ENCODE measurements at places on chromosomes 6 and 20.

DNA sequence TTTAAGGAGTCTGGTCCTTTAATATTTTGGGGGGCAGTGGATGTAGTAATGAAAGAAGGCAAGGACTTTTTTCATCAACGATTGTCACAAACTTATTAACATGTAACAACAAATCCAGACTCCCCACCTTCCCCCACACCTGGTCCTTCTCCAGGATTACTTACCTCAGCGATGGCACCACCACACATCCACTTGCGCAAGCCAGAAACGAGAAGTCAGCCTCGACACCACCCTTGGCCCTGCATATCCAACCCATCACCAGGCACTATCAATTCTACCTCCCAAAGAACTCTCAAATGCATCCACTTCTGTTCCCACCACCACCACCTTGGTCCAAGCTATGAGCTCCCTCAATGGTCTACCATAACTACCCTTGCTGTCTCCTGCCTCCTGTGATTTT is 6.6 kb downstream of the EZR start:
- H3K36me3 ChIP-seq: peaks cover 10% of the 10 kb centered on the region
- no peak for DNase-seq
- H3K27me3 ChIP-seq: no peaks in the 10 kb centered on the region

GRCh38 chr6:137666202-137666774 is 172.1 kb upstream of the OLIG3 start:
- H3K4me1 ChIP-seq: no peaks in the 10 kb centered on the region
- H3K27me3 ChIP-seq: no peaks in the 10 kb centered on the region
- H3K36me3 ChIP-seq: no peaks in the 10 kb centered on the region
- DNase-seq: no peak

DNA sequence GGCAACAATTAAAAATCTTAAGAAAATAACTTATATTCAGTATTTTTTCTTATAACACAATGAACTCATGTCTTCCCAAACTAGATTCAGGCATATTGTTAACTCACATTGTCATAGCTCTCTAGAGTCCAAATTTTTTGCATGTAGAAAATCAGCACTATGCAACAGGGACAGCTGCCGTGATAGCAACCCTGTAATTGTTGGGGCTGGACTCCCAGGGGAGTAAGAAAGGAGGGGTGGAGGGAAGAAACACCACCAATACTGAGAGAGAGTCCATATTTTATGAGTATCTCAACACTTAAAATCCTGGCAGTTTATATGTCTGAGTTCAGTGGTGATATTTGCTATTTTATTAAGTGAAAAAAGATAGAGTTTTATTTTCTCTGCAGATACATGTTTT is 89.6 kb upstream of the HS3ST5 start:
- no peaks in the 10 kb centered on the region for H3K27me3 ChIP-seq
- no peak overlapping the region for H3K27ac ChIP-seq
- no peaks in the 10 kb centered on the region for H3K4me1 ChIP-seq

GRCh38 chr6:13831615-13832014 is 17.3 kb upstream of the MCUR1 start:
- no peak overlapping the region for H3K27ac ChIP-seq
- no peaks in the 10 kb centered on the region for H3K27me3 ChIP-seq
- no peaks in the 10 kb centered on the region for H3K4me1 ChIP-seq
- no peak overlapping the region for H3K4me3 ChIP-seq
- no peak for DNase-seq

DNA sequence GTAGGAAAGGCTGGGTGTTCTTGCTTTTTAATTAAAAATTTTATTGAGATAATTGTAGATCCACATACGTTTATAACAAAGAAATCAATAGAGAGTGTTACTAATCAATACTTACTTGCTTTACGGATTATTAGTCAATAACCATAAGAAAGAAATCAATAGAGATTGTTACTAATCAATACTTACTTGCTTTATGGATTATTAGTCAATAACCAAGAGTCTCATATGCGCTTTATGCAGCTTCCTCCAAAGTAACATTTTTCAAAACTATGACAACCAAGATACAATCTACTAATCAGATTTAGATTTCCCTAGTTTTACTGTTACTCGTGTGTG is 31.0 kb upstream of the LY86 start:
- no peak overlapping the region for H3K27ac ChIP-seq
- no peaks in the 10 kb centered on the region for H3K27me3 ChIP-seq
- no peak for DNase-seq
- no peak overlapping the region for H3K4me3 ChIP-seq

DNA sequence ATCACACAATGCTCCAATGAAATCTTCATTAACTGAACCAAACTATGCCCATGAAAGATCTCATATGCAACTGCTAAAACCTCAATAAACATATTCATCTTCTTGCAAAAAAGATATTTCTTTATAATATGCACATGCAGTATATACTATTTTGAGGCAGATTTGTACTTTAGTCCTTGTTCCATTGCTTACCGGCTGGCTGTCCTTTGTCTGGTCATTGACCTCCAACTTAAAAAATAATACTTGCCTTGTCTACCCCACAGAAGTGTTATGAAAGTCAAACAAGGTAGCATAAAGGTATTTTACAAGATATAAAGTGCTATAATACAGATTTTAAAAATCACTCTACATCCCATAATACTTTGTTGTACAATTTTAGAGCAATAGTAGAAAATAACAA is 88.3 kb downstream of the ATG5 start:
- no peak overlapping the region for H3K27ac ChIP-seq
- H3K4me1 ChIP-seq: no peaks in the 10 kb centered on the region
- no peak overlapping the region for H3K4me3 ChIP-seq

- no peaks in the 10 kb centered on the region for H3K27me3 ChIP-seq
- H3K36me3 ChIP-seq: no peaks in the 10 kb centered on the region
- H3K27ac ChIP-seq: no peak overlapping the region
- peaks cover 10% of the 10 kb centered on the region for H3K4me1 ChIP-seq
Observed at GRCh38 chr20:40584130-40584809, 104.8 kb downstream of the MAFB start.

DNA sequence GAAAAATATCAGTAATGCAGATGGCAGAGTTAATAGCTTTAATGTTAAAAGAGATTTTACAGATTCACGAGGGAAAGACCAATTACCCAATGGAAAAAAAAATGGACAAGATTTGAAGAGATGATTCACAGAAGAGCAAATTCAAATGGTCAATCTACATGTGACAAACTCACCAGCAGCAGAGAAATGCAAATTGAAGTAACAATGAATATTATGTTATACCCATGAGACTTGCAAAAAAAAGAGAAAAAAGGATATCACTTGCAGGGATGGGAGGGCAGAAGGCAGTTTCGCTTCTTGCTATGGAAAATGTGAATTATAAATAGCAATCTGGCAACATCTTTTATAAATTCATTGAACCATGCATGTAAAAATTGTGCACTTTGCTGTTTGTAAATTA is 55.9 kb downstream of the PROKR2 start:
- H3K27me3 ChIP-seq: no peaks in the 10 kb centered on the region
- H3K36me3 ChIP-seq: no peaks in the 10 kb centered on the region
- H3K4me3 ChIP-seq: no peak overlapping the region
- no peaks in the 10 kb centered on the region for H3K4me1 ChIP-seq
- DNase-seq: no peak

- H3K4me3 ChIP-seq: no peak overlapping the region
- no peaks in the 10 kb centered on the region for H3K27me3 ChIP-seq
- H3K27ac ChIP-seq: no peak overlapping the region
- DNase-seq: no peak
Observed at GRCh38 chr6:74607934-74608333, 597.9 kb downstream of the COL12A1 start.

- H3K36me3 ChIP-seq: no peaks in the 10 kb centered on the region
- no peaks in the 10 kb centered on the region for H3K27me3 ChIP-seq
- DNase-seq: no peak
- H3K4me3 ChIP-seq: no peak overlapping the region
- no peaks in the 10 kb centered on the region for H3K4me1 ChIP-seq
Observed at GRCh38 chr6:90719321-90720195, 132.7 kb upstream of the MAP3K7 start.

GRCh38 chr6:141988954-141989705 is 143.6 kb upstream of the GJE1 start:
- DNase-seq: no peak
- H3K27ac ChIP-seq: no peak overlapping the region
- H3K36me3 ChIP-seq: no peaks in the 10 kb centered on the region
- no peak overlapping the region for H3K4me3 ChIP-seq
- no peaks in the 10 kb centered on the region for H3K4me1 ChIP-seq

- H3K4me1 ChIP-seq: peaks cover 4% of the 10 kb centered on the region
- no peaks in the 10 kb centered on the region for H3K27me3 ChIP-seq
- H3K27ac ChIP-seq: no peak overlapping the region
- peak overlapping the region; percentile 18 for H3K4me3 ChIP-seq
- peak; percentile 20 for DNase-seq
Observed at GRCh38 chr6:141562186-141562811, 570.4 kb upstream of the GJE1 start.

DNA sequence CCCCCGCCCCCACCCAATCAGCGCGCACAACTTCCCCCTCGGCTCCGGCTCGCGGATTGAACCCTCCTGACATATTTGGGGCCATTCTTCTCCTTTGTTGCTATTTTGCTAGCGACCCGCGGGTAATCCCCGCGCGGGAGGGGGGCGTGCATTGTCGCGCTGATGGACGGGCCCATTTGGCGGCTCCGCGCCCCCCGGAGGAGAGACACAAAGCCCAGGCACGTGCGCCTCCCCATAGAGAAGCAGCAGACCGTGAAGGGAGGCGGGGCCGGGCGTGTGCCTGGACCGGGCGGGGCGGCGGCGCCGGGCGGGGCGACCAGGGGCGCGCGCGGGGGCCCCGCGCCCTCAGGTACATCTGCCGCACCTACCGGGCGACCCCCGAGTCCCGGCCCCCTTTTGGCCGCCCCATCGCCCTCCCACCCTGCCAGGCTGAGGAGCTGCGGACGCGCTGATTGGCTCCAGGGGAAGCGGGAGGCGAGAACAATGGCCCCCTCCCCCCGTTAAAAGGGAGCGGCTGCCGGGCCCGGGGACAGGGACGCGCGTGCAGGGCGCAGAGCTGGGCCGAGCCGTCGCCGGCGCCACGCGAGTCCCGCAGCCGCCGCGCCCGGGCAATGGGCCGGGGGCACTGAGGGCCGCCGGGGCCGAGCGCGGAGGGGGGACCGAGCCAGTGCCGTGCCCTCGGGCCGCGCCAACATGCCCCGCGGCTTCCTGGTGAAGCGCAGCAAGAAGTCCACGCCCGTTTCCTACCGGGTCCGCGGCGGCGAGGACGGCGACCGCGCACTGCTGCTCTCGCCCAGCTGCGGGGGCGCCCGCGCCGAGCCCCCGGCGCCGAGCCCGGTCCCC is at the start of gene INSM1:
Gene INSM1, plus strand, starts transcription at position 530 of the 843 bp plus-strand sequence. Its CDS starts 164 bp downstream, at position 694.
- peak; percentile 75 for DNase-seq
- peaks cover 75% of the 10 kb centered on the region for H3K27me3 ChIP-seq
- peaks cover 35% of the 10 kb centered on the region for H3K4me1 ChIP-seq
- H3K27ac ChIP-seq: no peak within 1 kb of the TSS

DNA sequence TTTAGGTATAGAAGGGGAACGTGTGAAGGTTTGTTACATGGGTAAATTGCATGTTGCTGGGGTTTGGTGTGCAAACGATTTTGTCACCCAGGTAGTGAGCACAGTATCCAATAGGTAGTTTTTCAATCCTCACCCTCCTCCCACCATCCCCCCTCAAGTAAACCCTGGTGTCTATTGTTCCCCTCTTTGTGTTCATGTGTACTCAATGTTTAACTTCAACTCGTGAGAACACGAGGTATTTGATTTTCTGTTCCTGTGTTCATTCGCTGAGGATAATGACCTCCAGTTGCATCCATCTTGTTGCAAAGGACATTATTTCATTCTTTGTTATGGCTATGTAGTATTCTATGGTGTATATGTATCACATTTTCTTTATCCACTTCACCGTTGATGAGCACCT is 11.6 kb upstream of the VNN1 start:
- no peaks in the 10 kb centered on the region for H3K27me3 ChIP-seq
- DNase-seq: no peak
- H3K4me1 ChIP-seq: peaks cover 4% of the 10 kb centered on the region
- H3K4me3 ChIP-seq: no peak overlapping the region

DNA sequence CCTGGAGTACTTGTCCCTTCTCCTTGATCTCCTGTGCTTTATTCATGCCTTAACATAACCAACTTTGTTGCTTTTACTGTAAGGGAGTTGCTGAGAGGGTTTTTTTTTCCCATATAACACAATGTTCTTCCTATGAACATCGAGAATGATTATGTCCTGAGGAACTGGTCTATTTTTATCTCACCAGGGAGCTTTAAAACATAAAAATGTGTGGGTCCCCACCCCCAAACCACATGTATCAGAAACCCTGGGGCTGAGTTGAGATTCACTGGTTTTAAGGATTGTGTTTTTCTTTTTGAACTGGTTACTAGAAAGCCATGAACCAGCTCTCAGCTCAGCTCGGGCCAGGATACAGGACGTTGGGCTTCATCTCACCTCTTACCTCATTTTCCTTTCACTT is 118.5 kb upstream of the JAG1 start:
- no peaks in the 10 kb centered on the region for H3K36me3 ChIP-seq
- H3K27ac ChIP-seq: no peak overlapping the region
- no peaks in the 10 kb centered on the region for H3K4me1 ChIP-seq
- no peak for DNase-seq

GRCh38 chr20:60013296-60014139 is 55.3 kb downstream of the CDH26 start:
- no peaks in the 10 kb centered on the region for H3K36me3 ChIP-seq
- H3K4me1 ChIP-seq: no peaks in the 10 kb centered on the region
- no peak overlapping the region for H3K4me3 ChIP-seq
- H3K27me3 ChIP-seq: no peaks in the 10 kb centered on the region
- DNase-seq: no peak
- H3K27ac ChIP-seq: no peak overlapping the region

DNA sequence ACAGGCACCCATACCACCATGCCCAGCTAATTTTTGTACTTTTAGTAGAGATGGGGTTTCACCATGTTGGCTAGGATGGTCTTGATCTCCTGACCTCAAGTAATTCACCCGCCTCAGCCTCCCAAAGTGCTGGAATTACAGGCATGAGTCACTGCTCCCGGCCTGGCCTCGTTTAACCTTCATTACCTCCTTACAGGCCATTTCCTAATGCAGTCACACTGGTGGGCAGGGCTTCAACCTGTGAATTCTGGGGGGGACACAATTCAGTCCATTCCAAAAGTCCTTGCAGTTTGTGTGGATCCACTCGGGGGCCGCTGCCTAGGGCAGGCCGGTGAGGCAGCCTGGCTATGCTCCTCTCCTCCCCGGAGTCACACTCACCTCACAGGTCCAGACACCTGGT is 112.4 kb upstream of the SNX9 start:
- no peak overlapping the region for H3K27ac ChIP-seq
- H3K27me3 ChIP-seq: no peaks in the 10 kb centered on the region
- no peak for DNase-seq
- H3K36me3 ChIP-seq: no peaks in the 10 kb centered on the region
- no peaks in the 10 kb centered on the region for H3K4me1 ChIP-seq

GRCh38 chr6:167495506-167496401 is 170.9 kb downstream of the TTLL2 start:
- DNase-seq: no peak
- no peak overlapping the region for H3K4me3 ChIP-seq
- no peak overlapping the region for H3K27ac ChIP-seq
- no peaks in the 10 kb centered on the region for H3K36me3 ChIP-seq
- H3K4me1 ChIP-seq: peaks cover 6% of the 10 kb centered on the region

DNA sequence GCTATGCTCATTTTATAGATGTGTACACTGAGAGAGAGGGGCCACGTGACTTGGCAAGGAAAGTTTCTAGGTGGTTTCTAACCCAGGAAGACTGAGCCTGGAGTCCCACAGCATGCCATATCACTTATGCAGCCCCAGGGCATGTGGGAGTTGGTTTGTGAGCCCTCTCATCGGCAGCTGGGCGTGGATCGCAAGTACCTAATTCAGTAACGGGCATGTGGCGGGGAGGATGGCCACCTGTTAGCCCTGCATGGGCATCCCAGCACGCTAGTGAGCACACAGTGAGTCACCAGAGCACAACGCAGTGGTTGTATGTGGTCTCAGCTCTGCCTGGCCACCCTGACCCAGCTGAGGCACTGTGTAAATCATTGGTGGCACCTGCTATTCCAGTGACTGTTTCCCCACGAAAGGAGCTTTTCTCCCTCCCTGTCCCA is 88.3 kb downstream of the NINL start:
- DNase-seq: no peak
- H3K36me3 ChIP-seq: no peaks in the 10 kb centered on the region
- no peak overlapping the region for H3K4me3 ChIP-seq
- H3K27me3 ChIP-seq: no peaks in the 10 kb centered on the region

Measured in upper lobe of left lung (tissue), 6 donors.